ENCODE measurements at places on chromosomes 12 and 14.

DNA sequence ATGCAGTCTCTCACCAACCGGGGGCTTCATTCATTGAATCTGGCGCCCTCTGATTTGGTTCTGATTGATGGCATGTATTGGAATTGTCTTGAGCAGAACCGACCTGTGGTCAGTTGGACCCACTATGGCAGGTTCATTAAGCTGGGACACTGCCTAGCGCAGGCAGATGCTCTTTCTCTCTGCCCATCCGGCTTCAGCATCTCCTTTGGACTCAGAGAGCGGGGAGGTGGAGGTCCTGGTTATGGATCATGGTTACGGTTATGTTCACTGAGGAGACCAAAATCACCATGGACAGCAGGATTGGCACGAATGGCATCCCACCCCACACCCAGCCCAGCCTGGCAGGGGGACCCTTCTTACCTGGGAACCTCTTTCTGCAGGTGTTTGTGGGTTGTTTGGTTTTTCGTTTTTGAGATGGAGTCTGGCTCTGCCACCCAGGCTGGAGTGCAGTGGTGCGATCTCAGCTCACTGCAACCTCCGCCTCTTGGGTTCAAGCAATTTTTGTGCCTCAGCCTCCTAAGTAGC, 16.4 kb upstream of the BCL7A start:
- no peak for DNase-seq

DNA sequence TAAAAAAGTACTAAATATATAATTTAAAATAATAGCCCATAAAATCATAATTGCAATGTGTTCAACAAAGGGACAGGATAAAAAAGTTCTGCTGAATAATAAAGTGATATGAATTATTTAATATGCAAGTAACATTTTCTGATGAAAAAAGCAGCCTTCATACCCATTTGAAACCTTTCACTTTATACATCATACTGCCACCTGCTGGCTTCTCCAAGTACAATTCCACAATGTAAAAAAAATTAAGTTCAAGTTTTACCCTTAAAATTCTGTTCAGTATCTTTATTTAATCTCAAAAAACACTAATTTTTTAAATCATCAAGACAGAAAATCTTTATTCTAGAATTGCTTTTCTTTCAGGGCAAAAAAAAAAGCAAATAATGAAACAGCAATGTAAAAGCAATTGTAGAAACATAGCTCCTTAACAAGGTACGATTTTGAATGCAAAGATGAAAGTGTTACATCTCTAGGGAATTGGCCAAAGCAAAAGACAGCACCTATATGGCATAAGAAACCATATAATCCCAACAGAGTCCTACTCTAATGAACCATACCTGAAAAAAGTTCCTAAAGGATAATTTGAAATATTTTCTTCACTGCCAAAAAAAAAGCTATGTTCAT, 15.0 kb downstream of the MDM1 start:
- no peak for DNase-seq

DNA sequence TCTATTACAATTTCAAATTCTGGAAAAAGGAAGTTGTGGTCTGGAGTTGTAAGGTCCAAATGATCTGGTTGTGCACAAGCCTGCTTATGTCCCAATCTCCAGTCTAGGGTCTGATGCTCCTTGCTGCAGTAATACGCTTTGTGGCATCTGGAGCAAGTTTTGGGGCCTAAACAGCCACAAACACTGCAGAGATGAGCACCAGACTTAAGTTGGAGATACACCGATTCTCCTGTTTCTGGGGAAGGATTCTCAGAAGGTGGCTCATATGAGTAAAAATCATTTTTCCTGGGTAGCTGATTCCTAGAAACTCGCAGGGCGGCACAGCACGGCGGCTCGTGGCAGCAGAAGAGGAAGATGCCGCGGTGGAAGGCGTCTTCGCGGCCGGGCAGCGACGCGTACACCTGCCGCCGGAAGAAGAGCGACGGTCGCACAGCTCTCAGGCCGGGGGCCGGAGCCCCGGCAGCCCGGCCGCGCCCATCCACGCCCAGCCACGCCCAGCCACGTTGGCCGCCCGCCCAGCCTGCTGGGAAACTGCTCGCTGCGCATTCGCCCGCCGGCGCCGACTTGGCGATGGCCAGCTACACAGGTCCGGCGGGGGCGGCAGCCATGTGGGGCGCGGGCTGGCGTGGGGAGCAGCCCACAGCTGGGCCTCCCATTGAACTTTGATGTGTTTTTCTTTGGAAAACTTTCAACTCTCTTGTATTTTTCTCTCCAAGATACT, 129.0 kb downstream of the ASCL4 start:
- DNase-seq: no peak

DNA sequence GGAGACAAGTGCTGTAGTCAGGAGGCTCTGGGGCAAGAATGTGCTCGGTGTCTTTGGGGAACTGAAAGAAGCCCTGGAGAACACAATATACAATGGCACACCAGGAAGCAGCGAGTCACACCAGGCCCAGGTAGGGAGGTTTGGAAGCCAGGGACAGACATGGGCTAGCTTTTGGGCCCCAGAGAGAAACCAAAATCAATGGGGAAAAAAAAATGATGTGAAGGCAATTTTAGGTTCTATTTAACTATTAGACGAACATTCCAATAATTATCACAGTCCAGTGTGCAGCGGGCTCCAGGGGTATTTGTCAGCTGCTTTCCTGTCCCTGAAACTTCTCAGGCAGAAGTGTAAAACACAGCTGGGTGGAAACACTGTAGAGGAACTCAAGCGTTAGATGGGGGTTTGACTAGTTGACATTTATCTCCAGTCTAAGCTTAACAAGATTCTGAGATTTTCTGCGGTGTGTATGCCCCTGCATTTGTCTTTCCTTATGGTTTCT, 21.8 kb upstream of the EGLN3 start:
- no peak for DNase-seq

- no peak for DNase-seq
Observed at GRCh38 chr12:92732216-92732615, 29.4 kb downstream of the PLEKHG7 start.

GRCh38 chr12:105832806-105833205, 305.9 kb downstream of the NUAK1 start:
- no peak for DNase-seq

DNA sequence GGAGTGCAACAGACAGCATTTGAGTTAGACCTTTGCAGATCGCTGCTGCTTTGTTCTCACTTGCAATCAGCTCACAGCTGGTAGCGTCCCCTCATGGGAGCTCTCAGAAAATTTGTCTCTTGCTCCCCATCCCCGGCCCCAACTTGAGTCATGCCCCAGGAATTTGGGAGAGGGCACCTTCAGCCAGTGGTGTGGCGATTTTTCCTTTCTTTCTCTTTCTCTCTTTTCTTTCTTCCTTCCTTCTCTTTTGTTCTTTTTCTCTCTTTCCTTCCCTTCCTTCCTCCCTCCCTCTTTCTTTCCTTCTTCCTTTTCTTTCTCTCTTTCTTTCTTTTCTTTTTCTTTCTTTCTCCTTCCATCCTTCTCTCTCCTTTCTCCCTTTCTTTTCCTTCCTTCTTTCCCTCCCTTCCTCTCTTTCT, 34.2 kb upstream of the MAP1LC3B2 start:
- no peak for DNase-seq

DNA sequence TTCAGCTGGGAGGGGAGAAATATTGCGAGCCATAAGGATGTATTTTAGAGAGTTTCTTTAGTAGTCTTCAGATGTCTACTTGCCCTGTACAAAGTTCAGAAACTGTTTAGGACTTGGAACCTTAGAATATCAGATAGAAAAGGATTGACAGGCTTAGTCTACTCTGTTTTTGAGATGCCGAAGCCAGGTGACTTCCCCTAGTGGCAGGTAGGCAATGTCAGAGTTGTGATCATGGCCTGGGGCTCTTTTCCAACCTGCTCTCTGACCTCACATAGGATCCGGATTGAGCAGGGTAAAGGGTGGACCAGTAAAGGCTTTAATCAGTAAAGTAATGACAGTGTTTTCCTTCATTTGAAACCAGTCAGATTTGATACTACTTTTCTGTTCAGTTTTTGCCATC, 59.6 kb downstream of the PRKCH start:
- no peak for DNase-seq

DNA sequence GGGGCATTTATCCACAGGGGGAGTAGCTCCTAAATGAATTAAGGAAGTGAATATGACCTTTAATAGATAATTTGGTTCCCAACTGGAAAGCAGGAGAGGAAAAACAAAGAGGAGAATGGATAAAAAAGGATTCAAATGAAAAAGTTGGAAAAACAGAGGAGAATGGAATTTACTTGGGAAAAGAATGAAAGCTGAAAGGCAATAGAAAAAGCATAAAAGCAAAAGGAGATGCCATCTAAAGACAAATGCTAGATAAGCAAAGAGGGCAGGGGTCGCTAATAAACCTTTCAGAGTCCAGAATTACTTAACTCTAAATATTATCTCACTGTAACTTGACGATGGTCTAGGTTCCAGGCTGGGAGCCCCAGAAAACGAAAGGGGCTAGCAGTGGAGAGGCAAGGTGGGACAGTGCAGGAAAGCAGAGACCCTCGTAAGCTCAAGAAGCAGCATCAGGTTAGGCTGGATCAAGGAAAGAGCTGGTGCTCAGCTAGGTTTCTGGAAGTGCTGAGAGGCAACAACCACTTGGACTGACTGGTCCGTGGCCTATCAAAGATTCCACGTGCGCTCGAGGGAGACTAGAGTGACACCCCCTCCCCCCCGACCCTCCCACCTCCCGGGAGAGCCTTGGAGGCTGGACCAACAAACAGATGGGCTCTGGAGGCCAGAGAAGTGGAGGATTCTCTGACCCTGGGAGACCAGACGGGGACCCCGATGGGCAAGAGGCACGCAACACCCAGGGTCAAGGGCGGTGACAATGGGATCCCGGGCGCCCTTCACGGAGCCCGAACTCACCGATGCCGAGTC, 1.2 kb downstream of the SLC2A13 start:
- no peak for DNase-seq

- no peak for DNase-seq
Observed at GRCh38 chr12:56267443-56268071, 815 bp downstream of the COQ10A start.

DNA sequence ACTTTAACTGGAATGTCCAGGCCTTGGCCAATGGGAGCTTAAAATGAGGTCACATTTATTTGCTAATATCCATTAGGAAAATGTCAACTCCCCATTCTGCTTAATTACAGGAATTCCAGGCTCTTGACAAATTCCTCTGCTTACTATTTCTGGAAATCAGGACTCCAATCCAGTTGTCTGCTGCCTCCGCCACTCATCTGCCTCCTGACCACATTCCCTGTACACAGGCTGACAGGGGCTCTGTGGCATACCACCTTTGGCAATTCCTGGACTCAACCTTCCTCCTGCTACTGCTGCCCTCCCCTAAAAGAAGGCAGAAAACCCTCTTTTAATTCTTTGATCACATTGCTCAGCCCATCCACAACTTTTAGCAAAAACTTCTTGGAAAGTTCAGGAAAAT, 37.9 kb downstream of the KICS2 start:
- no peak for DNase-seq

DNA sequence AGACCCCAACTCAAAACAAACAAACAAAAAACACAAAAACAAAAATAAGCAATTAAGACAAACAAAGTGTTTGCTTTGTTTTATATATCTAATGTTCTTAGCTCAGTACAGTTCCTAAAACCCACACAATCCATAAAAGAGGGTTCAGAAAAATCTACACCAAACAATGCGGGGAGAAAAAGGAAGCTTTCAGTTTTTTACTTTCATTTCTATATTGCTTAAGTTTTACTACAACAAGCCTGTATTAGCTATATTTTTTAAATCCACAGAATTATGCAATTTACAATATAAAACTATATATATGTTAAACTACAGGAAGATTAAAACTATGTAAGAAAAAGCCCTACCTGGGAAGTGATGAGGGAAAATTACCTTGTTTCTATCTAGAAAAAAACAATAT, 41.4 kb downstream of the CLIP1 start:
- DNase-seq: no peak

DNA sequence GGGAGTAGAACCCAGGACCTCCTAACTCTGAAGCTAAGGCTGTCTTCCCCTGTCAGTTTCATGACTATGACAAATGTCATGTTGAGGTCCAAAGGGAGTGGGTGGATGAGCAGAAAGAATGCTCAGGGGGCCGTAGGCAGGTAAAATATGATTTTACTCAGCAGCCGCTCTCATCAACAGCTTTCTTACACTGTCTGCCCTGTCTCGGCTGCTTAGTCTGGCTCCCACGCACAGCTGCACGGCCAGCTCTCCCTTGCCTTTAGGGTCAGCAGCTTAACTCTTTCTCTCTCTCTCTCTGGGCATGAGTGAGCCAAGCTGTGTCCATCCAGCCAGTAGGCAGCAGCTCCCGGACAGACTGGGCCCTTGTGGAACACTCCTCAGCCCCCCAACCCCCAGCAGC, 95.2 kb downstream of the GCH1 start:
- DNase-seq: no peak

DNA sequence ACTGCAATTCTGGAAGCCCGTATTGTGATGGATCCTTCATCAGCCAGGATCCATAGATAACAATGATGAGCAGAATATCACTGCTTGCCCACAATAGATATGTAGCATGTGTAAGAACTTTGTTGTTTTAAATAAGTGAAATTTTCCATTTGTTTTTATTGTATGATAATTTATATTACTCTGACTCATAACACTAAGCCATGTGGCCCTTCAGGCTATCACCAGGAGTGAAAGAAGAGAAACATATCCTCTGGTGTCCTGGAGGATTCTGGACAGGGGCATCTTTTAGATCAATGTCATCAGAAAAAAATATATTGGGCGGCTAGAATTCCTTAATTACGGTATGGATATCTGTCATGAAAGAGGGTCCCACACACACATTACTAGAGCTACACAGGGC, 167.5 kb downstream of the SLC6A15 start:
- no peak for DNase-seq

- no peak for DNase-seq
Observed at GRCh38 chr12:115023279-115024265, 339.6 kb upstream of the TBX3 start.

DNA sequence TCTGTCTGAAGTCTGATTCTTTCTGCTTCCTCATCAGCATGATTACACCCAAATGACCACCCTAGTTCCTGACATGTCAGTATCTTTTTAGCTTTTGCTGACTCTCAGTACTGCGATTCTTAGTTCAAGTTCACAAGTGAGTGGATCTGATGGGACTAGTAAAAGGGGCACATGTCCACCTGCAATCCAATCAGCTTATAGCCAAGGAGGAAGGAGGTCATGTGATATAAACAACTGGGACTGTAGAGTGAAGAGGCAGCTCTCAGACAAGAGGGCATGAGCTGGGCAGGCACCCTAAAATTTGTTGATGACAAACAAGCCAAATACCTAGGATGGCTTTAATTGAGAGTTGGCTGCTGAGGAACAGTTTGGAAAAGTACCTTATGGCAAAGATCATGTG, 68.1 kb upstream of the OTOGL start:
- DNase-seq: no peak

Data from activated gamma-delta T cell (primary cell).